Right lobe of liver (tissue), 6 donors: ENCODE measurements at places on chromosomes 3 and 15.

GRCh38 chr3:29677421-29677820 is 396.6 kb downstream of the RBMS3 start:
- DNase-seq = no peak

DNA sequence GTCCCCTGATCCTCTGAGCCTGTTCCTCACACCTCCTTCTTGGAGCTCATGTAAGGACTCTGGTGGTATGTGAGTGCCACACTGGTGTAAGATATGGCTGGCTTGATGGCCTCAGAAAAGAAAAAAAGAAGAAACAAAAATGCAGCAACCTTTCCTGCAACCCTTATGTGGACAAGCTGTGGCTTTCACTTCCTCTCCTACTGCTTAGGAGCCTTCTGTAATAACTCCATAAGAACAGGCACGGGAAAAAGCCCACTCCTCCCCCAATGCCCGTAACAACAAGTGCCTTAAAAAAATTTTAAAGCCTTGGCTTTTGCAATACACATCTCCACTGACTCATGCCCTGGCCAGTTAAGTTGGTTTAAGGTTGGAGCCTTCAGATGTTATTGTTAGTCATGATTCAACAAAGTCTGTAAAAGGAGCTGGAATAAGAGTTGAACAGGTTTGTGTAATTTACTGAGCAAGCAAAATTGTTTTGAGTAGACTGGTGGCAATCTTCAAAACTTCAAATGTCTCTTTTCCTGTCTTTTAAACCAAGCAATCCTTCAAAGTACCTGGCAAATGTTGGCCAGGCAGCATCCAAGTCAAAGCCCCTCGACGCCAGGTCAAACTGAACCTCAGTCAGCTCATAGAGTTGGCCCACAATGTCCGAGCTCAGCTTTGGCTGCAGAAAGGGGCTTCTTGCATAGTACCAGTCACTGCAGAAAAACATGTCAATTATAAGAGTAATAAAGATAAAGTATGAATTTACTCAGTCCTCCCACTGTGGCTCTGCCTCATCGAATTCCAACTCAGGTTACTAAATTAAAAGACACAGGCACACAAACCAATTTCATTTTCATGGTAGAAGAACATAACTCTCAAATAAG is 22.9 kb downstream of the FYCO1 start:
- no peak for DNase-seq

DNA sequence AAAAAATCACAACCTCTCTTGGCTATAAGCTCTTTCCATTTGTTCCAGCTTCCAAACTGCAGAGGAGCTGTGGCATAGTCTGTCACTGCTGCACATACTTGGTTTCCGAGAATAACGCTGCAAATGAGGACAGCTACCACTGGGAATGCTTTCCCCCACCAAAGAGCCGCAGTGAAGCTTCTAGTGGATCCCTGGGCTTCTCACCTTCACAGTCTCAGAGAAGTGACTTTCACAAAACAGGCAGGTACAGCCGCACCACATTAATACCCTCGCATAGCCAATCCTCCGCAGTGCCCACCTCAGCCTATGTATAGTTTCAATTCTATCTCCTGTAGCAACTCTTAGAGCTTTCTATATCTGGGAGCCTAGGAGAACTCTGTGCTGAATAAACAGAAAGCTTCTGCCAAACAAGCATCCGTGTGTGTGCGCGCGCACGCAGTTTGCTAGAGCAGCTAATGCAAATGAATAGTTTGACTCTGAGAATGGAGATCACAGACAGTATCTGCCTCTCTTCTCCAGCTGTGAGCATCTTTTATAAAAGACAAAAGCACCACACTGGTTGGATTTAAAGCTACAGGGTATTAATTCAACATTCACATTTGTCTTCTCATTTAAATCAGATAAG is 81.9 kb upstream of the PLXND1 start:
- peak; percentile 92 for DNase-seq

GRCh38 chr3:123559040-123559861 is 25.6 kb downstream of the HACD2 start:
- DNase-seq = no peak

GRCh38 chr3:107458871-107459270 is 63.9 kb upstream of the BBX start:
- no peak for DNase-seq

DNA sequence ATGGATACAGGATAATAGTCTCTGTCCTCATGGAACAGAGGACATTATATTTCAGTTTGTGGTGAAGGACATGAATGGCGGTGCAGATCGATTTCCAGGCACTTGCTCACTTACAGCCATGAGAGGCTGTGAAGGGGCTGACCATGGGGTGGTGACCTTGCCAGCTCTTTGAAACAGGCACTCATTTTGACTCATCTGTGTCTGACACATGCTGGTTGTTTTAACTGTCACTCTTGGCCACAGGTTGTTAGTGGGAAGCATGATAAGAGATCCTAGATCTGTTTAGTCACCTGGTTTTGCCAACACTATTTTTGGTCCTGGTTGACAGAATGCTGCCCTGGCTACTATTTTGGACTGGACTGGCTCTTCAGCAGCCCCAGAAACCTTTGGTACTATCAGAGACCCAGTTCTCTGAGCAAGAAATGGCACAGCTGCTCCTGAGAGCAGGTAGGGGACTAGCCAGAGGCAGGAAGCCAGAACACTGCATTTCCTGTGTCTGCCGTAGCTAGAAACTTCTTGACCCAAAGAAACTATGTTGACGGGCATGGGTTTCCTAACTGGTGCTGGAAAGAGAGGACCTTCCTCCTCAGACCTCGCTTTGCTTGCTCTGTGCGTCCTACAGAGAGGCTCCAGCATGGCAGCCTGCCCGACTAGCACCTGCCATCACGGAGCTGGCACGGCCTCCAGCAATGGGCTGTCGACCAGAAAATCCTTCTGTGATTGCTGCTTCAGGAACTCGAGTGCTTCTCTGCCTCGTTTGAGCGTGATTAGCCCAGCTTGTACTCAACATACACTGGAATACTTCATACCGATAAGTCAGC is 6.3 kb downstream of the PXYLP1 start:
- DNase-seq = no peak

- DNase-seq = no peak
These were observed 26.6 kb upstream of the FLNB start for GRCh38 chr3:57981483-57982087.

DNA sequence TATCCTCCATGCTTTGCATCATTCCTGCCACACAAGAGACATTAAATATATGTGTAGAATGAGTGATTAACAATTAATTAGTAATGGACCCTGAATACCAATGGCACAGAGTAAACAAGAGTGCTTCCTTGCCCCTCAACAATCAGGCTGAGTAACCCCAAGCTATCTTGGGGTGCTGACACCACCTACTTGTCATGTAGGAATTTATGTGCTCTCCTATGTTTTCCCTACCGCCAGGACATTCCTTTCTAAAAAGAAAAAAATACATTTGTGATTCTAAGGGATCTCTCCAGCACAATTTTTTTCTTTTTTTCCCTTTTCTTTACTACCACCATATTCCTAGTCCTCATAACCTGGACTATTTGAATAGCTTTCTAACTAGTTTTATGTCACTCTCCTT is 449.1 kb downstream of the MFSD1 start:
- DNase-seq = no peak

DNA sequence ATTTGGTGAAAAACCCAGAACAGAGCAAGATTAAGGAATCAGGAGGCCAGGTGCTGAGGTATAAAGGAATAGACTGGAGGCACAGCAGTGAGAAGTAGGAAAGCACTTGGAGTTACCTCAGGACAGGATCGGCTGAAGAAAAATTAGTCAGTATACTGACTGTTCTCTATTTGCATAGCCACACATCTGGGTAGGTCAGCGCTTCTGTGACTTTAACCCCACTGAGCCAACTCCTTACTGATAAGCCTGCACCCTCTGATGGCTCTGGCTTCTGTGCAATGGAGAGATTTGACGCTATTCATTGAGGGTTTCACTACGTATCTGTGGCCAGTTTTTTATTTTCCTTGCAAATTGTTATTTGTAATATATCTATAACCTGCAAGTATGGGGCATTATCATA is 22.3 kb downstream of the MECOM start:
- no peak for DNase-seq

DNA sequence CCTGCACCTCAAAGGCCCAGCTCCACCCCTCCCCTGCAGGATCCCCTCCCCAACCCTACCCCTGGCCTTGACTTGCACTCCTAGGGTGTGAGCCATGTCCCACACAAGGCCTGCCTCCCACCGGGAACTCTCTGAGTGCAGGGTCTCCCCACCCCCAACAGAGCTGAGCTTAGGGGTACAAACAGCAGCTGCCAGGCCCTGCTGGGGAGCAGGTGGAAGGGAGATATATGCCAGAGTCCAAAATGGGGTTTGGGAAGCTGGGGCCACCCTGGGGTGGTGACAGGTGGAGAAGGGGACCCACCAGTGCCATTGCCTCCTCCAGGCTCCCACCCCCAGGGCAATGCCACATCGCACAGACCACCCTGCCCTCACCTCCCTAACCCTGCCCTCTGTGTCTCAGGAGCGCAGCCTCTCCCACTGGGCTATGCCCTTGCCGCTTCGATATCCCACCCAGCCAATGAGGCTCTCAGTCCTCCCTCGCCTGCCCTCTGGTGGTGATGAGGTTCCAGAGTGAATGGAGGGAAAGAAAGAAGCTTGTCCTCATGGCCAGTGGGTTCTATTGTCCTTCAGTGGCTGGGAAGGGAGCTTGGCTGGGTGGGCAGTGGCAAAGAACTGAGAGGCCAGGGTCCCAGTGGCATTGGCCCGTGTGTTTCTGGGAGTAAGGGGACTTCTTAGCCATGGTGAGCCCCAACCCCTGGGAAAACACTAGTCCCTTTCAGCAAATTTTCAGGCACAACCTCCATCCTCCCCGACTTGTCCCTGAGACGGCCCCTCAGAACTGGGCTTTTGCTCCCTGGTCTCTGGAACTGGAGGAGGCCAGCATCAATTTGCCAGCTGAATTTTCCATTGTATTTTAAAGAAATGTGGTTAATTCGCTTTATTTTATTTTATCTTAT is 46.8 kb downstream of the CYP11A1 start:
- DNase-seq = peak; percentile 45

DNA sequence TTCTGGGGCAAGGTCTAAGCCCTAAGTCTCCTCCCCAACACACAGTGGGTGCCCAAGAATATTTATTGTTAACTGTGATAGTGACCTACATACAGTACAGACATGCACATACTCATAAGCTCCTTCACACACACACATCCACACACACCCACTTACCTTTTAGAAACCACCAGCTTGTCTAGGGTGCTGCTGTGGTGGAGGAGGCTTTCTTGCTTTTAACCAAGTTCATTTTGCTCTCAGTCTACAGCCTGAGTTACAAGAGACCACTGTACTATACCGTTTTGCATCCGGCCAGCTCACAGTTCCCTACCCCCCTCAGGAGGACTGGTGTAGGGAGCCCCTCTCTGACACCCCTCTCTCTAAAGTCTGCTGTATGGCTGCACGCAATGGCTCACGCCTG is 16.7 kb downstream of the DAPK2 start:
- DNase-seq = no peak
